Stimulated activated effector memory CD8-positive, alpha-beta T cell treated with anti-CD3 and anti-CD28 coated beads, Interleukin-12 subunit alpha, Interleukin-12 subunit beta, amount 100 ng/mL, for 72 hours (primary cell): ENCODE measurements at places on chromosomes 2 and 18.

- DNase-seq: peak; percentile 35
Observed at GRCh38 chr18:62457877-62458276, 64.9 kb upstream of the ZCCHC2 start.

- DNase-seq: no peak
Observed at GRCh38 chr18:37332628-37333420, 232.8 kb downstream of the CELF4 start.

GRCh38 chr2:96414161-96414710, 78.7 kb downstream of the NCAPH start:
- no peak for DNase-seq

- no peak for DNase-seq
Observed at GRCh38 chr2:143150287-143150686, 21.1 kb downstream of the ARHGAP15 start.

DNA sequence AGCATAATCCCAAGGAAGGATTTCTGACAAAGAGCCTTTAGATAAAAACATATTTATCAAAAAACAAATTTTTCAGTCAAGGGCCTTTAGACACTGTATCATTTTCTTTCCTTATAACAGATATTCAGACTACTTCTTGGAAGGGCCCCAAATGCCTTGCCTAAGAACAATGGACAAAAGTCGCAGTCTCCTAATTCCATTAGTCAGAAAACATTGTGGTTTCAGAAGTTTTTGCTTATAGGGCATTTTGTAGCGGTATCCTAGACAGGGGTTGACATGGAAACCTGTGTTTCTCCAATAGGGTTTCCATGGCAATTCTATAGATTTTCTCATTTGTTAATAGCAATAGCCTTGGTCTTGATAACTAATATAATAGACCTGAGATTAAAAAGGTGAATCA, 36.7 kb upstream of the AGPS start:
- DNase-seq: no peak

DNA sequence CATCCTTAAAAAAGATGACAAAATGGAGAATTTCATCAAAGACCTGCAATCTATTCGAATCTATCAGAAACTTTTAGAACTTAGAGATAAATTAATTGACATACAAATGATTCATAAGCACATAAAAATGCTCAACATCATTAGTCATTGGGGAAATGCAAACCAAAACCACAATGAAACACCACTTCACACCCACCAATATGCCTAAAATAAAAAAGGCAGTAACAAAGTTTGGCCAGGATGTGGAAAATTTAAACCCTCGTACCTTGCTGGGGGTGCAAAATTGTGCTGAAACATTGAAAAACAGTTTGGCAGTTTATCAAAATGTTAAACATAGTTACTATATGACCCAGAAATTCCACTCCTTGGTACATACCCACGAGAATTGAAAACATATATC, 11.5 kb upstream of the EIF2AK3 start:
- DNase-seq: peak; percentile 25

DNA sequence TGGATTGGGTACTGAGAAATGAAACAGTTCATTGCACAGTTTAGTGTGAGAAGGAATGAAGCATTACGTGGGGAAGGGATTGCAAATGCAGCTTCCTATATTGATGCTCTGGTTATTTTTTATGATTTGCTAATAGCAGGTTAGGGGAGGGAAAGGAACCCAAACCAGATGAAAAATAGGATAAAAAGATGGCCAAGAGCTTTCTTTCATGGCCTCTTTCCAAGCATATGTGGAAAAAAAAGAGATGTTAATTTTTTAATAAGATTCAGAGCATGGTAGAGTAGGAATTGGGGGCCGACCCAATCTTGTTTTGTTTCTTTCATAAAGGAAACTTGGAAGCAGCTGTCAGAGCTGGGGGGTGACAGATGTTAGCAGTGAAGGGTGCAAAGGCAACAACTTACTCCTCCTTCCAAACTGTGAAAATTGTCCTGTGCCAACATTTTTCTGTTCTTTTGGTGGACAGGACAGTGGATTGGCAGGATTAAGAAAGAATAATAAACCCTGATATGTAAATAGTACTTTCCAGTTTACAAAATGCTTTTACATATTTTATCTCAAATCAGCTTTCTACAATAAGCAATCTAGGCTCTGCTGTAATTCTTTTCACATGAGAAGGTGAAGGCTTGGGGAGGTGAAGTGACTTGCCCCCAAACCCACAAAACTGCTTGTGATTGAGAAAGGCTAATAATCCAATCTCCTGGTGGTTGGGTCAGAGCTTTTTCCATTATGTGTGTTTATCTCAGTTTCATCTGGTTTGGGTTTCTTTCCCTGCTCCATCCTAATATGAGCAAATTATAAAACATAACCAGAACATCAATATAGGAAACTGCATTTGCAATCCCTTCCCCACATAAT, 270.1 kb downstream of the ETAA1 start:
- no peak for DNase-seq

DNA sequence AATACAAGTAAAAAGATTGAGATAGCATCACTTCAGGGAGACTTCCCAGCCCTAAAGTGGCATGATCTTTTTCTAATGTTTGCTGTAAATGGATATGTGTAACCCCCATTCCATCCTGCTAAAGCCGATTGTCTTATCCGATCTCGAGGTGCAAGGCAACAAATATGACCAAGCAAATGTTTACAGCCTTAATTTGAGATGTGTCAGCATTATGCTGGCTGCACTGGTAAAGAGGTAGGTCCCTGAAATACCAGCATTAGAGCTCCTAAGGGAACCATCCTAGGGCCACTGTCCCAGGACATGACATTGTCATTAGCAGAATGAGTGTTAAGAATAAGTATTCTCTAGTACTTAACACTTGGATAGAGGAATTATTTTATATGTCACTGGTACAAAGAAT, 108.4 kb downstream of the EPC2 start:
- DNase-seq: no peak

- no peak for DNase-seq
Observed at GRCh38 chr18:61335684-61336555, 2.7 kb downstream of the CDH20 start.

GRCh38 chr2:240989451-240990265, 8.8 kb upstream of the SNED1 start:
- peak; percentile 48 for DNase-seq

DNA sequence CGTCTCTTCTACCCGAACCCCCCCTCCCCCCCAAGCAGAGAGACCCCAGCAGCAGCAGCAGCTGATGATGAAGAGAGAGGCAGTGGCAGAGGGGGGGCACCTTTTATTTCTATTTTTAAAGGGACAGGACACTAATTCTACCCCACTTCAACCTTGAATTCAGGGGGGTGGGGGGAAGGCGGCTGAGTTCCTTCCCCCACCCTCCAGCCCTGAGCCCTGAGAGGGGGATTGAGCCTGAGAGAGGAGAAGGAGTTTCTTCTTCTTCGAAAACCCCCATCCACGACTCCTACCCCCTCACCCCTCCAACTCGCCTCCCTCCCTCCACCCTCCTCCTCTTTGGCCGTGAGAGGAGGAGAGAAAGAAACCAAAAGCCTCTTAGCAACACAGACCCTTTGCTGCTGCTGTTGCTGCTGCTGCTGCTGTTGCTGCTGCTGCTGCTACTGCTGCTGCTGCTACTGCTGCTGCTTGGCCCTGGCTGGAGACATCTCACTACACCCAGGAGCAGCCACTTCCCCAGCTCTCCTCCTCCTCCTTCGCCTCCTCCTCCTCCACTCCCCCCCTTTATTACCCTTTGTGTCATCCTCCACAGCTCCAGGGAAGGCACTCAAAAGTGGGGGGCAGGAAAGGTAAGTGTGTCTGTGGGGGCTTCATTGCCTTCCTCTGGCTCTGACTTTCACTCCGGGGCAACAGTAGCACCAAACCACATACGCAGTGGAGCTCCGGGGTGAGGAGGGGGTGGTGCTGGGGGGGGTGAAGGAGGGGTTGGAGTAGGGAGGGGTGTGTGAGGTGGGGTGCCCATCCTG, at the start of gene MBD5:
MBD5 (plus strand) TSS at position 33 of the 803 bp plus-strand sequence.
- peak; percentile 28 for DNase-seq

GRCh38 chr2:162007447-162008040, 66.5 kb downstream of the DPP4 start:
- no peak for DNase-seq

GRCh38 chr18:23341383-23341782, 111.7 kb upstream of the RIOK3 start:
- no peak for DNase-seq

GRCh38 chr2:53786352-53786704, 425 bp downstream of the ASB3 start:
- DNase-seq: no peak

GRCh38 chr2:208040199-208041171, 15.2 kb upstream of the PLEKHM3 start:
- DNase-seq: peak; percentile 66

DNA sequence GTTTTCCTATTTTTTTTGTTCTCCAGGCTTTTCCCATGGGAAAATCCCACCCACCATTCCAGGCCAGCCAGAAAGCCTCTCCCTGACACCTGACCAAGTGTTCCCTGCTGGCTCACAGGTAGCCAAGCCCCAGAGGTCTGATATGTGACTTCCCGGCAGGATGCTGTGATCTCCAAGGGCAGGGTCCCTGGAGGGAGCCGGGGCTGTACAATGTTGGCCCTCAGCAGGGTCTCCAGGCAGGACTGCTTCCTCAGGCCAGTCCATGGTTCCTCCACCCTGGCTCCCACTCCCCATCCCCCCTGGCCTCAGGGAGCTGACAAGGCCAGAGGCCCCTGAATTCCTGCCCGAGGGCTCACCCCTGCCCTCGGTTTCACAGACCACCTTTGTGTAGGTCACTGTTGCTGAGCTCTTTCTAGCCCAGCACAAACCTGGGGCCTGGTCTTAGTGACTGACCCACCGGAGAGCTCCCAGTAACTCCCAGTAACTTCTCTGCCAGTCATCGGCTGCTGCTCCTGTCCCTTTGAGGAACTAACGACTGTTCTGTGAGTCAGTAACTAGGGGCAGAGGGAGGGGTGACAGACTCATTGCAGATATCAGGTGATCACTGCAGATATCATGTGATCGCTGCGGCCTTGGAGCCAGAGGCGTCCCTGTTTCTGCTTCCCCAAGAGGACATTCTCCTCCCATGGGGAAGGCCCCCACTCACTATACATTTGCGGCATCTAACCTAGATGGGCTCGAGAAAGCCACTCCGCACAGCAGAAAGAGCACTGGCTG, 38.7 kb downstream of the SDC1 start:
- no peak for DNase-seq

DNA sequence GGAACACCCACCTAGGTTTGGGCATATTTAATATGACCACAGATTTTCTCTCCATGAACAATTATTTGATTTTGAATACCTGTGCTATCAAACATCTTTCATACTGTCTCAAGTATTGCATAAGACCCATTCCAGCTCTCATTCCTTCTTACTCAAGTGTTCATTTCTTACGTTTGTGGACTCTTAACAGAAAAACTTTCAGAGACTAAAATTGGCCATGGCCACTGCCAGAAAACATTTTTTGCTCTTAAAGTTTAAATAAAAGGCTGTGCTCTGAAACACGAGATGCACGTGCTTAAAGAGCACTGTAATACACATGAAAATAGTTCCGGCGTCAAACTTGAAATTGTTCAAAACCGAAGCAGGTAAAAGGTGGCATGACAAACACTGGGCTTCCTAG, 89.3 kb downstream of the LIMS1 start:
- no peak for DNase-seq

DNA sequence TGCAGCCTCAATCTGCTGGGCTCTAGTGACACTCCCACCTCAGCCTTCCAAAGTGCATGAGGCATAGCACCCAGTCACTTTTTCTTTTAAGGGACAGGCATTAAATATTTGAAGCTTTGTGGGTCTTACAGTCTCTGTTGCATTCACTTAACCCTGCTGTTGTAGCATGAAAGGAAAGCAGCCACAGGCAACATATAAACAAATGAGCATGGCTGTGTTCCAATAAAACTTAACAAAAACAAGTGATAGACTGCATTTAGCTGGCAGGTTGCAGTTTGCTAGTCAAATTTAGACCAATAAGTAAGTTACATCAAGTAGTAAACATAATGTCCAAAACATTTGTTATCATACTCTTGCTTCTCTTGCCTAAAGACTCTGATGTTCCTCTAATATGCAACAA, 297.3 kb upstream of the MMADHC start:
- DNase-seq: no peak

- DNase-seq: no peak
Observed at GRCh38 chr2:11329776-11330175, 14.7 kb downstream of the ROCK2 start.

DNA sequence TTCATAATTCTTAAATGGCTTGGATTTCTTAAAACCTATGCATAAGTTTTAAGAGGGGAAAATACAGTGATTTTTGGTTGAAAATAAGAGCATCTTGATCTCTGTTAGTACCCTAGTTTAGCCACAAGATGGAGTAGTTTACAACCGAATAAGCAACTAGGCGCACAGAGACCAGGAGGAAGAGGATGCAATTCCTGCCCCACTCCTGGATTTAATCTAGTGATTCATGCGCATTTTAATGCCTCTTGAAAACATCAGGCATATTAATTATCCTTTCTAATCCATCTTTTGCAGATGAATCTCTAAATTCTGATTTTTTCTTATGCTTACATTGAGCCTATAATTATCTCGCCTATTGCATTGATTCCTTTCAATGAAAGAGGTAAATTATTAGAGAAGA, 76.7 kb downstream of the MRPS9 start:
- no peak for DNase-seq

- no peak for DNase-seq
Observed at GRCh38 chr2:120927265-120927628, 191.6 kb downstream of the GLI2 start.

DNA sequence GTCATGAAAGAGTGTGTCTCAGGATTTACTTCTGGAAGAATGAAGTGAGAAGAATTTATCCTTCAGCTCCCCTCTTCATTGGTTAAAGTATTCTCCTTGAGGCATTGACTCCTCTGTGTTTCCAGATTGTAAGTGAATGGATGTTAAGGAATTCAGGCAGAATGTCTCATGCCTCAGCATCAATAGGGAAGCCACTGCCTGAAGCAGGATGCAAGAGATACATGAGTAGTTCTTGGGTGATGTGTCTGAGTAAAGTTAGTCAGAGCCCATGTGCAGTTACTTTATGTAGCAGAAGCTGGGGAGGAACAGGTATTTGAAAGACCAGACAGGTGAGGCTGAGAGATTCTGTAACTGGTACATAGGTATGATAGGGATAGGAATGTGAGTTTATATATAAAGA, 34.0 kb upstream of the TMEFF2 start:
- no peak for DNase-seq

- DNase-seq: no peak
Observed at GRCh38 chr2:176566961-176567360, 297.7 kb downstream of the MTX2 start.

- no peak for DNase-seq
Observed at GRCh38 chr2:16614314-16614860, 51.2 kb downstream of the CYRIA start.

- DNase-seq: no peak
Observed at GRCh38 chr2:74777161-74777900, 56.6 kb upstream of the HK2 start.

GRCh38 chr2:119864318-119864717, 104.6 kb downstream of the PTPN4 start:
- DNase-seq: no peak

GRCh38 chr18:68817584-68817983, 19.7 kb downstream of the CCDC102B start:
- DNase-seq: no peak

DNA sequence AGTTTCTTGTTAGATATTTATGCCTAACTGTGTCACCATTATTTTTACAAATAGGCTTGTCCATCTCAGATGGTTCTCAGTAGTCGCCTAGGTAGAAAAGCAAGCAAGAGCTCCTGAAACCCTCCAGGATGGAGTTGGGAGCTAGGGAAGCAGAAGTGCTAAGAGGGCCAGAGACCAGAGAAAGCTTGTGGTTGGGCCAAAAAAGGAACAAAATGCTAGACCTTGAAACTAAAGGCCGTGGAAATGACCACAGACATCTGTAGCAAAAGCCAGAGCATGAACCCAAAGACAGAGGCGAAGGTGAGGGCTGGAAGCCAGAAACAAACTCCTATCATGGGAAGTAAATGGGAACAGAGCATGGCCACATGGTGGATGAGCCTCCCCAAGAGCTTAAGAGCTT, 29.9 kb upstream of the RMDN2 start:
- no peak for DNase-seq
